ENCODE measurements at places on chromosomes 11 and 22.

DNA sequence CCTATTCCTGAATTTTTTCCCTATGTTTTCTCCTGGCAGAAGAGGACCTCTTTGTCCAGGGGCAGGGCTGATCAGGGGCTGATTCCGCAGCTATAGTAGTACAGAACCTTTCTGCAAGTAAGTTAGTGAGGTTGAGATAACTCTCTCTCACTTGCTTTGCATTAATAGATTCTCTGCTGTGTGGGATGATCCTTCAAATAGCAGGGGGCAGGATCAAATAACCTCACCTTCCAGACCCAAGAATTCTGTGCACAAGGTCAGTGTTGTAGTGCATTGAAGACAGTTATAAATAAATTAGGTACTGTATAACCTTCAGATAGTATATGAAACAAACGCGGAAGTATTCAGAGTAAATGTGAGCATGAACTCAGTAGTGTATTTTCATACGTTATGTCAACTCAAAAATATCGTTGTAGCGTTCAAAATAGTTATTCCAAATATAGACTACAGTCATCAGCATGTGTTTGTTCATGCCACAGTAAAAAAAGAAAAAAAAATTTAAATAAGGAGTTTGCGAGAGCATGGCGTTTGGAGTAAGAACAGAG is 278 bp downstream of the MMP26 start:
- peak; percentile 76 for DNase-seq

DNA sequence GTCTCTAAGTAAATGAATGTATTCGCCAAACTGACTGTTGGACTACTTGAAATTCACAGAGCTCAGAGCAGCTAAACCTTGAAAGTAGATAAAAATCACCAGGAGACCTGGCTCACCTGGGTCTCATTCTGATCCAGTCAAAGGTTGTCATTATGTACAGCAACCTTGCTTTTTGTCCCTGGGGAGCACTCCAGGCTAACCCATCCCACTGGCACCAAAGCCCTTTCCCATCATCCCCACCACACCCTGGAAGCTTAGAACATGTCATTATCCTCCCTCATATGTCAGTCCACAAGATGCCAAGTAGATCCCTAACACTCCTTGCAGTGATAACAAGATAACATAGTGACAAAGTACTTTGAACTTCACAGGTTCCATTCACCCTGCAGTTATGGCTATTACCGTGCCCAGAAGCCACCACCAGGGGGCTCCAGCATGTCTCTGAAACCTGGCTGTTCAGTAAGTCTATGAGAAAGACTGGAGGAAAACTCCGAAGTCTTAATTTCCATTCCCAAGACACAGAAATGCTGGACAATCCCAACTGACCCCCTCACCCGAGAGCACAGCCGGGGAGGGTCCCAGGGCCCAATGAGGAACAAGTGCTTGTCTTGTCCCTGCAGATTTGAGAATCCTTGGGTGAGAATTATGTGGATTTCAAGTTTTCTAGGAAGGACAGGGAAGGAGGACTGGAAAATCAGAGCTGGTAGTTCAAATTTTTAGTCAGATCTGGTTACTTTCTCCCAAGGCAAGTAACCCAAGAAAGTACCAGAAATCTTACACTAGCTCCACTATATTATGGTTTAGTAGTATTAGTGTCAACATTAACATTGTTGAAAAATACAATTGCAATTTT is 43.0 kb upstream of the USP47 start:
- DNase-seq, result peak; percentile 74

- DNase-seq, result no peak
These were observed 142.0 kb downstream of the SLC17A6 start for GRCh38 chr11:22479971-22480720.

- DNase-seq, result no peak
These were observed 7.6 kb upstream of the JHY start for GRCh38 chr11:122874991-122875390.

DNA sequence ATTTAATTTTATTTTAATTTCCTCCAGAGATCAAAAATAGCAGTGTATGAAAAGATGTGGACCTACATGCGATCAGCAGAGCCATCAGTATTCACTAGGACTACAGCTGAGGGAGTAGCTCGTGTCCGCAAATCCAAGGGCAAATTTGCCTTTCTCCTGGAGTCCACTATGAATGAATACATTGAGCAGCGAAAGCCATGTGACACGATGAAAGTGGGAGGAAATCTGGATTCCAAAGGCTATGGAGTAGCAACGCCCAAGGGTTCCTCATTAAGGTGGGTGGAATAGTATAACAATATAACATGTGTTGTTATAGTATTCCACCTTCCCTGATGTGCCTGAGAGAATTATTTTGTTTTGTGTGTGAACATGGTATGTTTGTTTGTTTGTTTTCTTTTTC is 88.3 kb downstream of the MSANTD4 start:
- DNase-seq, result no peak

GRCh38 chr11:44734843-44735381 is 8.2 kb downstream of the TSPAN18 start:
- DNase-seq, result no peak

GRCh38 chr11:130520271-130520671 is 71.8 kb downstream of the ADAMTS15 start:
- DNase-seq, result no peak

DNA sequence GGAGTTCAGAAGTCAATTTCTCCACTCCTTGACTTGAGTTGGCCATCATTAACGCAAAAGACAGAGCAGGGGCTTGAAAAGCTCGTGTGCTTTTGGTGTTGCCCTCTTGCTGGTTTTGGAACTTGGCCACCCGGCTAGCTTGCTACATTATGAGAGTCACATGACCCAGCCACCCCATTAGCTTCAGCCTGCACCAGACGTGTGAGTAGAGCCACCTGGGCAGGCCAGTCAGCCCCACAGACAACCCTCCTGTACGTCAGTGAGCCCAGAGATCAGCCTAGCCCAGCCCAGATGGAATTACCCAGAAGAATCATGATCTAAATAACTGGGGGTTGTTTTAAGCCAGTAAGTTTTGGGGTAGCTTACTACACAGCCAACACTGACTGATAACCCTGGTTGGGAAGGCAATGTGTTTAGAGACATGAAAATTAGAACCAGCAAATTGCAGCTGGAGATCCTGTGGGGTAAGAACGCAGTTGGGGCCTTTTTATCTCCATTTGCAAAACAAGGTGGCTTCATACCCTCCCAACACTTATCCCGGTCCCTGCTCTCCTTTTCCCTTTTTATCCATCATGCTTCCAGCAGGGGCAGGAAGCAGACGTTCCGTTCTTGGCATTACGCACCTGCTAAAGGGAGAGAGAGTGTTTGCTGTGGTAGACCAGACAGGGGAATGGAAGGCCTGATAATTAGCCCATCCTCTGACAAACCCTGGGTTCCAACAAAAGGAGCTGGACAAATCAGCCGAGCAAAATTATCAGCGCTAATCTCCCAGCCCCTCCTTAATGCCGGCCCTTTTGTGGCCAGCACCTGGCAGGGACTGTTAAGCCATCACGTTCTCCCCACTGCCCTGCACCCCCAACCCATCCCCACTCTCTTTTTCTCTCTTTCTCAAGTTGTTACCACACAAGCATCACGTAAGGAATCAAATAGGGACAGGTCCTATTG is 548.7 kb upstream of the CADM1 start:
- peak; percentile 23 for DNase-seq

GRCh38 chr11:8779107-8779506 is 96.5 kb downstream of the RPL27A start:
- no peak for DNase-seq

- peak; percentile 18 for DNase-seq
These were observed 18.8 kb downstream of the PRPF19 start for GRCh38 chr11:60887556-60887955.

DNA sequence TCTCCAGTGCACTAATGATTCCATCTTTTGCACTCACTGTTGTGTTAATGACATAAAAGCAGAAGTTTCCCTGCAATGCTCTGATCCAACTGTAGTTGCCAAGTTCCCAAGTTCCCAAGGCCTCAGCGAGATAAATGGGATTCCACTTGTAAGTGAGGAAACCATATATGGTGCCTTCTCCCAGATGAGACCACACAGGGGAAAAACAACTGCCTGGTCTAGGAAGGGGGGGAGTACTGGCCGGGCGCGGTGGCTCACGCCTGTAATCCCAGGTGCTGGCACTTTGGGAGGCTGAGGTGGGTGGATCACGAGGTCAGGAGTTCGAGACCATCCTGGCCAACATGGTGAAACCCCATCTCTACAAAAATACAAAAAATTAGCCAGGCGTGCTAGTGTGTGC is 23.3 kb upstream of the RELA start:
- DNase-seq, result no peak

GRCh38 chr11:69657911-69658625 is 17.1 kb downstream of the LTO1 start:
- DNase-seq, result no peak

DNA sequence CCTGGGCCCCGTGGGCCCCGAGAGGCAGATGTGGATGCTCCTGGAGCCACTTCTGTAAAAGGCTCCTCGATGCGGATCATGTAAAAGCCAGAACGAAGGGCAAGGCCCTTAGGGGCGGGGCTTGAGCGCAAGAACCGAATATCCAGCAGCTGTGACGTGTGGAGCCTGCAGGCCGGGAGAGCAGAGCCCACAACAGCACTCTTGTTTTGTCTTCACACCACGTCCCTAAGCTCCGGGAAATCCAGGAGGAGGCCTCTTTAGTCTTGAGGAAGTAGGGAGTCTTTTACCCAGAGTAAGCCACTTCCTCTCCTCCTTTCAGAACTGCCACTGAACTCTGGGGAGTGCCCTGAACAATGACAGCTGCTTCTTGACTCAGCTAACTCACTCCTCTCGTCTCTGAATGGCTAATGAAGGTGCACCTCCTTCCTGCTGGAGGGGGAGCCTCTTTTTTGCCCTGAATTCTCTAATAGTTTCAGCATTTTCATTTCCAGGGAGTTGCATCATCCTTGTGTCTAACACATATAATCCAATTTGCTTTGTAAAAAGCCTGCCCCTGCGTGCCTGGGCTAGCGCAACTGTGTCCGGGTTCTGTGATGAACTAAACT is 12.5 kb downstream of the L3MBTL2 start:
- no peak for DNase-seq

GRCh38 chr11:33211580-33211979 is 45.6 kb upstream of the HIPK3 start:
- no peak for DNase-seq

DNA sequence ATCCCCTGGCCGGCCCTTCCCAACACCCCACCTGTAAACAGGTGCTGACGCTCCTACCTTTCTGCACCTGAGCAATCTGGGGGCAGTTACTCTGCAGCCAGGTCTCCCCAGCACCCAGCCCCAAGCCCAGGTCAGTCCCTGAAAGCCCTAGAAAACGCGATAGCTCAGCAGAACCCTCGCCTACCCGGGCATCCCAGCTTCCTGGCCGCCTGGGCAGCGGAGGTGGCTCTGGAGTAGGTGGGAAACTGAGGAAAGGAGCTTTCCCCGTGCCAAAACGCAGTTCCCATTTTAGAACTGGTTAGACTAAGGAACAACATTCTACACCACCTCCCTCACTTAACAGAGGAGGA is 445 bp downstream of the SYTL2 start:
- no peak for DNase-seq

GRCh38 chr11:127340438-127340837 is 339.9 kb upstream of the KIRREL3 start:
- no peak for DNase-seq

DNA sequence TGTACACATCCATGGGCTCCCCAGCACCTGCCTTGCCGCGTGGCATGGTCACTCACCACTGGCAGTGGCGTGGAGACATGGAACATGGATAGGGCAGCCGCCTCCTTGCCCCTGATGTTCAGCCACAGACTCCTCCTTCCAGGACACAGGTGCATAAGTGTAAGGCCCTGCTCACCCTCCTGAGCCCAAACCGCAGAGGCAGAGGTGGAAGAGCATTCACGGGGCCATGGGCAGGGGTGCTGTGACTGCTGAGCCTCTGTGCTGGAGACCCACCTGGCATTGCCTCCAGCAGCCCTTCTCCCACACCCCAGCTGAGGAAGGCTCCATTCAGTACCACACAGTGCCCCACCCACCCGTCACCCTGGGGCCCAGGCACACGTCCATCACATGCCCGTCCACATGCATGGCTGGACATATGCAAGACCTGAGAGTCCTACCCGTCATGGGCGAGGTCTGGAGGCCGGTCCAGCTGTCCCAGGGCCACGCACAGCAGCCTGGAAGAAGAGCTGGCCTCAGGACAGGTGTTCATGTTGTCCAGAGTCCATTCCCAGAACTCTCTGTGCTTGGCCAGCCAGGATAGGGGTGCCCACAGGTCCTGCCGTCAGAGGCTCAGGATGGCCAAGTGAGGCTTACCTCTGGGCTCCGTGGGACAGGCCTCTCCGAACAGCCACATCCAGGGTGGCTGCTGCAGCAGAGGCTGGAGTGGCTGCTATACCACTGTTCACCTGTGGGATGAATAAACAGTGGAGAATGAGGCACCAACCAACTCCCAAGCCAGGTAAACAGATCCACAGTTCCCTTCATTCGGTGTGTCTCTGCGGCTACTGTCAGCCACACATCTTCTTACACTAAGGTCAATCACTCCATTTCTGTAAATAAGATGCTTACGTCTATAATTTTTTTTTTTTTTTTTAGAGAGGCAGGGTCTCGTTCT is 1.7 kb upstream of the TUBGCP6 start:
- no peak for DNase-seq

DNA sequence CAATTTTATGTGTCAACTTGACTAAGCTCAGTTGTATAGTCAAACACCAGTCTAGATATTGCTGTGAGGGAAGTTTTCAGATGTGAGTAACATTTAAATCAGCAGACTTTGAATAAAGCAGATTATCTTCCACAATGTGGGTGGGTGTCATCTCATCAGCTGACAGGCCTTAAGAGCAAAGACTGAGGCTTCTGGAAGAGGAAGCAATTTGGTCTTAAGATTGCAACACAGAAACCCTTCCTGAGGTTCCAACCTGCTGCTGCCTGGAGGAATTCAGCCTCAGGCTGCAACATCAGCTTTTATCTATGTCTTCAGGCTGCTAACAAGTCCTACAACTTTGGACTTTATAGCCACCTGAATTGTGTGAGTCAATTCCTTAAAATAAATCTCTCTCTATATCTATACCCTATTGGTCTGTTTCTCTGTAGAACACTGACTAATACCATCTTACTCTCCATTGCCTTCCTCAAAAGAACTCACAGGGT is 277.2 kb upstream of the PLET1 start:
- no peak for DNase-seq

DNA sequence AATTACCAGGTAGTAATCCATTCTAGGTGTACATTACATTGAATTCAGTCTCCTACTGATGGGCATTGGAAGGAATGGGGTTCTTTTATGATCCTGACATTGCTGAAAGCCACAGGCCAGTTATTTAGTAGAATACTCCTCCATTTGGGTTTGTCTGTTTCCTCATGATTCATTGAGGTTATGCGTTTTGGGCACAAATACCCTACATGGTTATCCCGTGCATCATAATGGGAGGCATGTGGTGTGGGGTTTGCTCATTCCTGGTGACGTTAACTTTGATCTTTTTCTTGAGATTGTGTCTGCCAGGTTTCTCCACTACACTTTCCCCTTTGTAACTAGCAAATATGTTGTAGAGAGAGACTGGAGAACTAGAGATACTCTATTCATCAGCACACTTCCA is 5.5 kb downstream of the FOLR3 start:
- DNase-seq, result no peak

DNA sequence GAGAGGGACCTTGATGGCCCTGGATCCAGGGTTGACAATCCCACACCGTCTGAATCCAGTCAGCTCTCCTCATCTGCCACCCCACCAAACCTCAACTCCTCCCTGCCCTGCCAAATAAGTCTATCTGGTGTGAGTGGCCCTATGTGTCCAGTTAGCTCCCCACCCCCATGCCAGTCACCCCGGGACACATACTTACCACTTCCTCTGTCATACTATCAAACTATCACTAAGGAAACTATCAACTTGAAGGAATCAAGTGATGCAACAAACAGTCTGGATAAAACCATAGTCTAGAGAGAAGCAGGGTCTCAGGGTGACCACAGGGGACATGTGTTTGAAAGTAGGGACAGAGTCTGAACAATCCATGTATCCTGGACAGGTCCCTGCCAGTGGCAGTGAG is 13.2 kb upstream of the CSF2RB start:
- DNase-seq, result no peak

Measured in NCI-H345 (cell line).